ENCODE measurements at places on chromosomes 1 and 21. TPM values are rescaled to one million over a fixed set of nuclear protein-coding genes. Genes with fewer than 3 reads are reported as not detected.

DNA sequence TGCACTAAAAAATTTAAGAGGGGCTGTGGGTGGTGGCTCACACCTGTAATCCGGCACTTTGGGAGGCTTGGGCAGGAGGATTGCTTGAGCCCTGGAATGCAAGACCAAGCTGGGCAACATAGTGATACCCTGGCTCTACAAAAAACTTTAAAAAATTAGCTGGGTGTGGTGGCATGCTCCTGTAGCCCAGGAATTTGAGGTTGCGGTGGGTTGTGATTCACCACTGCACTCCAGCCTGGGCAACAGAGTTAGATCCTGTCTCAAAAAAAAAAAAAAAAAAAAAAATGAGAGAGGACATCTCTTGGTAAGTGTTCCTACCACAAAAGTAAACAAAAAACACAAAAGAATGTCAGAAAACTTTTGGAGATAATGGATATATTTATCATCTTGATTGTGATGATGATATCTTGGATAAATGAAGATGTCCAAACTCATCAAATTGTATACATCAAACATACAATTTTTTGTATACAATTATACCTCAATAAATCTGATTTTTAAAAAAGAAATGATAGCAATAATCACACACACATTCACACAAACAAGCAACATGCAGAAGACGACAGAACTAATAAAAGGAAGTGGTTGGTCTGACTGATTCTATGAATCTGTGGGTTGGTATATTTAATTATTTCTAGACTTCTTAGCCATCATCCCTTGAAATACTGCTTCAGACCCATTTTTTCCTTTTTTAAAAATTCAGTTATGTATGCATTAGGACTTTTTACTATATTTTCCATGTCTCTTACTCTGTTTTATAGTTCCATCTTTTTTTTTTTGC, 465.9 kb downstream of the PLA2G4A start:
- DNase-seq: no peak

- no peak for DNase-seq
These were observed 3.4 kb upstream of the PLCH2 start for GRCh38 chr1:2472561-2473177.

DNA sequence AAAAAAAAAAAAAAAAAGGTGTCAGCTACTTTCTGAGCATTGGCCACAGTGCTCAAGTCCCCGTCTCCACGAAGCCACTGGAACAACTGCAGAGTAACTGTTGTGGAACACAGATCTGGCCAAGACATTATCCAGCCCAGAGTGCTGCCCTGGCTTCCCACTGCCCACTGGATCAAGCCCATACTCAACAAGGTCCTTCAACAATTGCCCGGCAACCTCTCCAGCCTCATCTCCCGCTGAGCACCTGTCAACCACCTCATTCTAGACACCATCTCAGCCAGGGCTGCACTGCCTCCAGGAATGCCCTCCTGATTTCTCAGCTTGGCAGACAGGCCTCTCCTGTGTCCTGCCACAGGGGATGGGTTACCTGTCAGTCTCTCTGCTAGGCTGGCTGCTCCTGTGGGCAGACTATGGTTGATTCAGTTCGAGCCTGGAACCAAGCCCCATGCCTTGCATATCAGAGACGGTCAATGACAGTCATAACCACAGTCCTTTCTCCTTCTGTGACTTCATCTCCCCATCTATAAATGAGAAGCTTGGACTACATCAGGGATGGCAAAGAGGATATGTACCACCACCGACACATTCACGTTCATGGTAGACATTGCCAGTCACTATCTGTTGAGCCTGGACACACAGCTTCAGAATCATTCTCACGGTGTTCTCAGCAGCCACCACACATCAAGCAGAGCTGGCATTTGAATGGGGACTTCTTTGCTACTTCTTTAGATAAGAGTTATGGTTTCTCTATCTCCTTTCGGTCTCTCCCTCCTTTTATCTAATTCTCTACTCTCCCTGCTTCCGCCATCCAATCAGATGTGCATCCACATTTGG, 76.9 kb downstream of the MRPL37 start:
- no peak for DNase-seq

- no peak for DNase-seq
These were observed 13.0 kb downstream of the FAM229A start for GRCh38 chr1:32349211-32349708.

The ZFP69 gene
- total RNA-seq: 3.0 TPM

The CFAP141 gene
- total RNA-seq: not detected
